Activated B cell treated with CpG ODN at 0.5 μM for 24 hours (primary cell): ENCODE measurements at places on chromosomes 3 and 15.

- no peak for DNase-seq
Measured at GRCh38 chr15:34472947-34473346, 35.3 kb upstream of the GOLGA8A start.

GRCh38 chr3:190886945-190887344 is 24.5 kb upstream of the GMNC start:
- DNase-seq, result no peak

- DNase-seq, result peak; percentile 39
Measured at GRCh38 chr3:13420831-13421765, 976 bp upstream of the NUP210 start.

DNA sequence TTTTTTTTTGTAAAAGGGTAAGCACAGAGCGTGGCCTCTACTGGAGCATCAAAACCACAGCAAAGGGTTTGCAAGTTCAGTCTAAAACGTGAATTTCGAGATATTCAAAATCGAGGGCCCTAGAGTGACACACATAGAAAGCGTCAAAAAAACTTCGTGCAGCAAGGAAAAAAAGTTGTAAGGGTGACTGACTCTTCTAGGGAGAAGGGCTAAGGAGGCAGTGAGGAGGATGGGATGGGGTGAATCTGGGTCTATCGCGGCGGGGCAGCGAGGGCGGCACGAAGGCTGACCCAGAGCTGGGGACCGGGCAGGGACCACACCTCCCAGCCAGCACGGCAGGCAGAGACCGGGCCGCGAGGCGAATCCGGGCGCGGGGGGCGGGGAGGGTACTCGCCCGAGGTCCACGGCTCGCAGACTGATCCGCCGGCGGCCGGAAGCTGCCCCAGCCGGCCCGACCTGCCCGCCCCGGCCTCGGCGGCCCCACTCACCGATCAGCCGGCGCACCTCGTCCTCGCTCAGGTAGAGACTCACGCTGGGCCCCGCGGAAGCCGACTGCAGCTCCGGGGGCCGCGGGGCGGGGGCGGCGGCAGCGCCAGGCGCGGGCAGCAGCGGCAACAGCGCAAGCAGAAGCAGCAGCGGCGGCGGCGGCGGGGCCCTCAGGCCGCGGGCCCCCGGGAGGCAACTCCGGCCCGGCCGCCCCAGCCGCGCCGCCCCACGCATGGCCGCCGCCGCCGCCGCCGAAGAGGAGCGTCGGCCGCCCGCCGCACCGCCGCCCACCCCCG is 533 bp downstream of the RYK start:
- DNase-seq, result peak; percentile 68

- DNase-seq, result no peak
Measured at GRCh38 chr3:14857506-14857905, 38.7 kb downstream of the FGD5 start.

DNA sequence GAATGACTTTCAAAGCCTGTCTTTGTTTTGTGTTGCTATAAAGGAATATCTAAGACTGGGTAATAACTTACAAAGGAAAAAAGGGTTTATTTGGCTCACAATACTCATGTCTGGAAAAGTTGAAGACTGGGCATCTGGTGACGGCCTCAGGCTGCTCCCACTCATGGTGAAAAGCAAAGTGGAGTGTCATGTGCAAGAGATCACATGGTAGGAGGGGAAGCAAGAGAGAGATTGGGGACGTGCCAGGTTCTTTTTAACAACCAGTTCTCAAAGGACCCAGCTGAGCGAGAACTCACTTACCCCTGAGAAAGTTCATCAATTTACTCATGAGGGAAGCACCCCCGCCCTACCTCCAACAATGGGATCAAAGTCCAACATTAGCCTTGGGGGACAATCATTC is 929.4 kb downstream of the ROBO1 start:
- DNase-seq, result no peak

GRCh38 chr3:57094575-57094974 is 34.1 kb downstream of the SPATA12 start:
- DNase-seq, result no peak
